Panc1 (cell line): ENCODE measurements at places on chromosomes 12 and 14.

DNA sequence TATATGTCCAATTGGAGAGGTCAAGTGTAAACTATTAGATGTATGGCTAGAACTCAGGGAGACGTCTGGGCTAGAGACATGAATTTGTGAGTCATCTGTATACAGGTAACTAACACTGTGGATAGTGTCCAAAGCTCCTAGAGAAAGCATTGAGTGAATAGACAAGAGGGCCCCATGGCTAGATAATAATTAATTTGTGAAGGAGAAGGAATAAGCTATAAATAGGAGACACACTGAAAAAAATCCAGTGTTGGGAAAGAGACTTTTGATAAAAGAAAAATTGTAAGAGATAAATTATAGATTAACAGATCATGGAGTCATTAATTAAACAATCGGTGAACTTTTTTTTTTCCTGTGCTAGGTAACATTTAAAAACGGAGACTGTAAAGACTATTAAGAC is 326.6 kb upstream of the PRICKLE1 start:
- DNase-seq, result no peak

DNA sequence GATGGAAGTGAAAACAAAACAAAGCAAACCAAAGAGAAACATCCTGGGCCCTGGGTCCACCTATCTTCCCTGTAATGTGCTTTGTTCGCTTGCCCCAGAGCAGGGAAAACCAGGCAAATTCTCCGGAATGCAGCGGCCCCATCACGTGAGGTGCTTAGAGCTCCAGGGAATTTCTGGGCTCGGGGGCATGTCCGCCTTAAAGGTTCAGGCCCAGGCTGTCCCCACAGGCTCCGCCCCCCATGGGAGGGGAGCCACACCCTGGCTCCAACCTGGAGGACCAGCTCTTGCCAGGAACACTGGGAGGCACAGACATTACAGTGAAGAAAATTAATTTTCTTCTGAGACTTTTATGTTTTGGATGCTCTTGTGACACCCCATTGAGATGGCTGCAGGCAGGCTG is 69.9 kb downstream of the RBM19 start:
- no peak for DNase-seq

GRCh38 chr12:91205811-91206210 is 23.2 kb upstream of the DCN start:
- no peak for DNase-seq

- no peak for DNase-seq
These were observed 19.5 kb downstream of the SDR9C7 start for GRCh38 chr12:56914724-56915123.

- no peak for DNase-seq
These were observed 18.0 kb downstream of the FOXN4 start for GRCh38 chr12:109291117-109291516.

DNA sequence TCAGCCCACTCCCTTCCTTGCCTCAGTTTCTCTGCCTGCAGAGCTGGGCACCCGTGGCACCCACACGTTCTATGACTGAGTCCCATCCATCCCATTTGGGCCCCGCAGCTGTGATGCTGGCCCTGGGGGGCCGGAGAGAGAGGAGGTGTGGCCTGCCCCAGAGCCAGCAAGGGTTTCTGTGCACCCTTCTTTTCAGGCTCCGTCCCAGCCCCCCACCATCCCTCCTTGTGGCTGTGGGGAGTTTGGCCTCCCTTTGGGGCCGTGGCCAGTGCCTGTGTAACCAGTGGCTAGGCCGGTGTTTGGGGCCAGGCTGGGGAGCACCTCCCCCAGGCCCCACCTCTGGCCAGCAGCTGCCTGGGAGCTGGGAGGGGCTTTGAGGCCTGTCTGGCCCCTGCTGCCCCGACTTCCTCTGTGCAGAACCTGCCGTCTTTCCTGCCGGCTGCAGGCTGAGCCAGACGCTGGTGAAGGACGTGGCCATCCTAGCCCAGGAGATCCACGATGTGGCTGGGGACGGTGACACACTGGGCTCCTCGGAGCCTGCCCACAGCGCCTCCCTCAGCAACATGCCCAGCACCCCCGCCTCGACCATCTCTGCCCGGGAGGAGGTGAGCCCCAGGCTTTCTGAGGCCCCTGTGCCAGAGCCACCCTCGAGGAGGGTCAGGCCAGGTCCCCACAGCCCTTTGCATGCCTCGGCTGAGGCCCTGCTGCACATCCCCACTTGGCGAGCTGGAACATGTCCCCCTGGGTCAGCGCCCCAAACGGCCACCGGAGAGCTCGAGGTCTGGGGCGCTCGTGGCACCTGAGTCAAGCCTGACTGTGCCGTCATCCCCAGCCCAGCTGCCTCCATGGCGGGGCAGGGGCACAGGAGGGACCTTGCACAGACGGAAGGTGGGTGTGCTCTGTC is 27.7 kb downstream of the CEP170B start:
- DNase-seq, result no peak
